ENCODE measurements at places on chromosomes 7 and 10. TPM values are rescaled to one million over a fixed set of nuclear protein-coding genes. Genes with fewer than 3 reads are reported as not detected.

The FAM25C gene
- total RNA-seq: not detected

The LBX1 gene
- total RNA-seq: not detected

DNA sequence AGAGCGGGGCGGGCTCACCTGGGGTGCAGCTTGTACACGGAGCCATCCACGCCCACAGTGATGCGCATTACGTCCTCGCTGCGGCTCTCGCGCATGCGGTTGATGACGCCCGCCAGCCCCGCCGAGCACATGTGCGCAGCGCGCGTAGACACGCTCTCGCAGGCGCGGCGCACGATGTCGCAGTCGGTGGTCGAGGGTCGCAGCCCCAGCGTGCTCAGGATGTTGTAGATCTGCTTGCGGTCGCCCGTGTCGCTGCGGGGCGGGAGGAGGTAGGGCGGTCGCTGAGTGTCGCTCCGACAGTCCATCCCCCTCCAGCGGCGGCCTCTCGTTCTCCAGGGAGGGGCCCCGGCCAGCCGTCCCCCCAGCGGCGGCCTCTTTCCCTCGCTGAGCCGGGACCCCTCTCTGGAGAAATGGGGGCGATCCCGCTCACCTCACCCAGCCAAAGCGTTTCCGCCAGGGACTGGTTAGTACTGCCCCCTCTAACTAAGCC is 4.4 kb upstream of the MYL7 start:
- DNase-seq: no peak

GRCh38 chr7:54812756-54813322 is 53.8 kb upstream of the SEC61G start:
- peak; percentile 56 for DNase-seq

- no peak for DNase-seq
These were observed 210.0 kb downstream of the IMMP2L start for GRCh38 chr7:111352319-111352718.

DNA sequence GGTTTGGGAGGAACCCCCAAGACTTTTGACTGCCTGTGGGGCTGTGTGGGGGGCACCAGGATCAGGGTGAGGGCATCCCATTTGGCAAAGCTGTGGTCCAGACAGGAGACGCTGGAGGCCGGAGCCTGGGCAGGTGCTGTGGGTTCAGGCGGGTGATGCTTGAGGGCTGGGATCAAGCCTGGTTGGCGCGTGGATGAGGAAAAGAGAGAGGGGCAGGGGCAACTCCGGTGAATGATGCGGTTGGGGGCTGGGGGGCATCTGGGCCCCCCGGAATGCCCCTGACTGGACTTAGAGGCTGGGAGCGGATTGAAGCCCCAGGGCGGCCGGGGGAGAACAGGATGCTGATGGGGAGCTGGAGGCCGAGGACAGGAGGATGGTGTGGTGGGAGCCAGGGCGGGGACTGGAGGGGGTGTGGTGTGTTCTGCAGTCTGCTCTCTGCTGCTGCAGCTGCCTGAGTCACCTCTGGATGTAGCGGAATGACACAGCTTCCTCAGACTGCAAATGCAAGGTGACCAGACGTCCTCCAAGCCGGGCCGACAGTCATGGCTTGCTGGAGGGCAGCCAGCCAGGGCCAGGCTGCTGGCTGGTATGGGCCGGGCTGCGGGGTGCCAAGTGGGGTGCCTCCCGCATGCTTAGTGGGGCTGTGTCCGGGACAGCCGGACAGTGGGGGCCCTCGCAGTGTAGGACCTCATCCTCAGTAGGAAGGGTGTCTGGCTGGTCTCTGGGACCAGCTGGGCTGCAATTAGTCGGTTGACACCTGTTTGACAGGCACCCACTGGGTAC is 3.2 kb downstream of the MAFK start:
- DNase-seq: no peak

Measured in epithelial cell of proximal tubule (primary cell).